ENCODE measurements at places on chromosomes 13 and 19. TPM values are rescaled to one million over a fixed set of nuclear protein-coding genes. Genes with fewer than 3 reads are reported as not detected.
A peak's percentile ranks its signal among the peaks of the same experiment; 100 is the strongest.

- no peak for DNase-seq
These were observed 13.8 kb downstream of the SH2D3A start for GRCh38 chr19:6753178-6754031.

GRCh38 chr19:41701401-41702075, 6.9 kb upstream of the CEACAM5 start:
- DNase-seq, result peak; percentile 84

DNA sequence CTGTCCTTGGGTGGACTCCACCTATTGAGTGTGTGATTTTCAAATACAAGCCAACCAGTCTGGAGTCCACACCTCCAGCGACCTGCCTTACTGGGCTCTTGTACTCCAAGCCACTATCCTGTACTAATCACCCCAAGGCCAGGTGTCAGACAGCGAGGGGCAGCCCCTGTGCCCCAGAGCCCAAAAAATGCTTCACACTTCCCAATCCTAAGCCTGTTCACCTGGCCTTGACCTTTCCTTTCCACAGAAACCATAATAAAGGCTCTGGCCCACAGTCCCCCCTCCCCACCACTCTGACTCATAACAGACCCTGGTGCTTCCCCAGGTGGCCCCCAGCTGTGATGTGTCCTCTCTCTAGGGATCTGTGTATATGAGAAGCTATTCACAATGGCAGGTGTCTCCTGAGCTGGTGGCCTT, 3.9 kb downstream of the CD209 start:
- DNase-seq, result peak; percentile 57

- no peak for DNase-seq
These were observed 171.6 kb upstream of the IPO5 start for GRCh38 chr13:97781891-97782305.

DNA sequence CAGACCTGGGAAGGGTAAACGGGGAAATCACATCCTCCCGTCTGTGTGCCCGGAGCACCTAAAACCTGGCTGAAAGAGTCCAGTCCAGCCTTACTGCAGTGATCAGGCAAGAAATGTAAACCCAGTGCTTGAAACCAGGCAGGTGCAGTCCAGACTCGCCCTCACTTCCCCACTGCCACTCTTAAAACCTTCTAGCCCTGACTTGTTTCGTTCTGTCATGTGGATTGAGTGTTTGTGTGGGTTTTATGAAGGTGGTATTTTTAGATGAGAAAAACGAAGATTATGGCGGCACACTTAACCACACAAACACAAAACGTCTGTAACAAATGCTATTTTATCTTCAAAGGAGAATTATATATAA, 839 bp upstream of the CKAP2 start:
- no peak for DNase-seq

DNA sequence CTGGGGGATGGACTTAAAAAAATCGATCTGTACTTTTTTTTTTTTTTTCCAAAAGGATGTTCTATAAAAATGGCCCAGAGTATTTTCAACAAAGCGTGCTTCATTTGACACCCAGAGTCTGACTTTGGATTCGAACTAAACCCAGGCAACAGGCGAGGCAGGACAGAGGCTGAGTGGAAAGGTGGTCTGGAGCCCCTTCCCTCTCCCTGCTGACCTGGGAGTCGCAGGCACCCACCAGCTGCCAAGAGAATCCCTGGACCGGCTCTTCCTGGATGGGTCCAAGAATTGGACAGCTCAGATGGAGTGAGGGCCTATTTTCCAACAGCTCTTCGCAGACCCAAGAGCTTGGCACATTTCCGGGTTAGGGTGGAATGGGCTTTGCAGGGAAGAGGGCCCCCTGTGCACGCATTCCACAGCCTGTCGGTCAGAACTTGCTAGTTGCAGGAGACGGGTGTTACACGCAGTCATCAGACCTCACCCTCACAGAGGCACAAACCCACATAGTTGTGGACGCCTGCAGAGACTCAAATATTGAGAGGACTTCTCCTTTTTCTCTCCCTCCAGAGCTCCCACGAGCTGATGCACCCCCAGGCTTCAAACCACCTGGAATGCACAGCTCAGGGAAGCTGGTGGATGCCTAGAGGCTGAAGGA, 15.2 kb downstream of the KCTD15 start:
- DNase-seq, result no peak

DNA sequence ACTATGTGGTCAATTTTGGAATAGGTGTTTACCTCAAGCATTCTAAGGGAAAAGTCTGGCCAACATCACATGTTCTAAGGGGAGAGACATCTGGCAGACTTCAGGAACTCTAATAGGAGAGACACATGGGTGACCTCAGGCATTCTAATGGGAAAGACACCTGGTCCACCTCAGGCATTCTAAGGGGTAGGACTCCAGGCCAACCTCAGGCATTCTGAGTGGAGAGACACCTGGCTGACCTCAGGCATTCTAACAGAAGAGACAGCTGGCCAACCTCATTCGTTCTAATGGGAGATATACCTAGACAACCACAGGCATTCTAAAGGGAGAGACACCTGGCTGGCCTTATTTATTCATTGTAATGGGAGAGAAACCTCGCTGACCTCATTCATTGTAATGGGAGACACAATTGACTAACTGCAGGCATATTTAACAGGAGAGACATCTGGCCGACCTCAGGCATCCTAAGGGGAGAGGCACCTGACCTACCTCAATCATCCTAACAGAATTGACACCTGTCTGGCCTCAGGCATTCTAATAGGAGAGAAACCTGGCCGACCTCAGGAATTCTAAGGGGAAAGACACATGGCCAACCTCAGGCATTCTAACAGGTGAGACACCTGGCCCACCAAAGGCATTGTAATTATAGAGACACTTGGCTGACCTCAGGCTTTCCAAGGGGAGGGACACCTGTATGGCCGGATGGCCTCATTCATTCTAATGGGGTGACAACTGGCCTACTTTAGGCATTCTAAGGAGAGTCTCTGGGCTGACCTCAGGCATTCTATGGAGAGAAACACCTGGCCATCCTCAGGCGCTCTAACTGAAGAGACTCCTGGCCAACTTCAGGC, 1346.8 kb downstream of the UQCRFS1 start:
- DNase-seq, result no peak

GRCh38 chr13:51148952-51149573, 38.0 kb upstream of the C13orf42 start:
- DNase-seq, result no peak

The ZNF471 gene
- total RNA-seq, result 6.2 TPM

The METTL21C gene
- not detected for total RNA-seq

The TNFRSF19 gene
- 1.5 TPM for total RNA-seq

The TMEM238 gene
- 0.90 TPM for total RNA-seq

All from mesenteric fat pad (tissue), 1 donor.